ENCODE measurements at places on chromosomes 5 and 9.

DNA sequence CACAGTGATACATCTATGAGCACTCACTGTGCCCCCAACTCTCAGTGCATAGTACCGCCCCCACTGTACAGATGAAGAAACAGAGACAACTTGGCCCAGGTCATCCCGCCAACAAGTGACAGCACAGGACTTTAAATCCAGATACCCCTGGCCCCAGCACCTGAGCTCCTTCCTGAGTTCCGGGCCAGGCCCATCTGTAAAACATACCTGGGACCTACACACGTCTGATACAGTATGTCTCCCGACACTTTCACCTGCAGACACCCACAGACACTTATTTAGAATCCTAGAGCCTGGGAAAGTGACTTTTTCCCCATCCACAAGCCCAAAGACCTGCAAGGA, 60.8 kb upstream of the SLC25A51 start:
- DNase-seq, result no peak

DNA sequence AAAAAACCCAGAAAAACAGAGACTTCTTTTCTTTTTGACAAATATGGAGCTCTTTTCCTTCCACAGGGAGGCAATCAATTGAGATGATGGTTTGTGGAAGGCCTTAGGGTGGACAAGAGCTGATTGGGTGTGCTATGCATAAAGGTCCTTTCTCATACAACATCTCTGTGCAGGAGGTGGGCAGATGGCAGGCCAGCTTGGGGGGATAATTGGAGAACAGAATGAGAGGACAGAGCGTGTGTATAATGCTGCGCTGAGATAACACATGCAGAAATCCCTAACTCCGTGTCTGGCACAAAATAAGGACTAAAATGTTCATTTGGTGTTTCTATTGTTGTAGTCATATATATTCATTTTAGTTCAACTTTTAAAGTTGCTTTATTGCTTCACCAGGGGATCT, 159.0 kb upstream of the MEF2C start:
- DNase-seq, result no peak

DNA sequence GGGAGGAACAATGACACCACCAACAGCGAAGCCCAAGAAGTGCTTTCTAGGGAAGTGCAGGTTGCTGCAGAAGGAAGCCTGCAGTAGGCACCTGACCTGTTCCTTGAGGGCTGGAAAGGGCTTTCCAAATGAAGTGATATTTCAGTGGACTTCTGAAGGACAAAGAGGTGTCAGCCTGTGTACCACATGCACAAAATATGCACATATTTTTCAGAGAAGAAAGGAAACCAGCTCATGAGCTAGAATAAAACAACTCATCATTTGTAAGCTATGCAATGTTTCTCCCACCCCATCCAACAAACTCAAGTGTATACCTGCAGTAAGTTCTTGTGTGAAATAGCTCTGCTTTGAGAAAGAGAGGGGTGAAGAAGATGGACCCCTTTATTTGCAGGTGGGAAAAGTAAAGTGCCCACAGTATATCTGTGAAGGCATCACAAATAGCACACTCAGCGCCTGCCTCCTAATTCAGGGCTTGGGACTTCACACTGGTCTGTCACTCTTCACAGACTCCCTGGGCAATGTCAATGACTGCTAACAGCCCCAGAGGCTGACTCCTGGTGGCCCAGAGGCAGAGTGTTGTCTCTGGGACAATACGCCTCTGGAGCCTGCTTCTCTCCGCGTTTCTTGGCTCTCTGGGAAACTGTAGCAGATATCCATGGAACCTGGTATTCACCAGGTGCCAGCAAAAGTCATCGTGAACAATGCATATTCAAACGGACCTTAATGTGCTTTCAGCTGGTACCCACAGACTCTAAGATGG, 198.1 kb upstream of the EFNA5 start:
- DNase-seq, result no peak

DNA sequence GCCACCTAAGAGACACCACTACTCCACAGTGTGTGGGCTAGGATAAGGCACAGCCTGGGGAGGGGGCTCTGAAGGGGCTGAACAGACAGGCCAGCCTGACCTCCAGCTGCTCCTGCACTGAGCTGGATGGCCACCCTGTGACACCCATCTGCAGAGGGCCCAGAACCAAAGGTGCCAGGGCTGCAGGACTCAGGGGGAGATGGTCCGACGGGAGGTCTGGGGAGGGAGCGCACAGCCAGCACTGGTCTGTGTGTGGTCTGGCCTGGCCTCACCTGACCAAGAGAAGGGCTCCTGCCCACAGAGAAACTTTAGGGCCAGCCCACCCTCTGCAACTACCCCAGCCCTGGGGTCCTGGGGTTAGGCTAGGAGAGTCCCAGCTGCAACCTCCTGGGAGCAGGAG, 789 bp downstream of the LTC4S start:
- no peak for DNase-seq

- DNase-seq, result no peak
Measured at GRCh38 chr5:139162448-139162847, 35.7 kb downstream of the SIL1 start.

DNA sequence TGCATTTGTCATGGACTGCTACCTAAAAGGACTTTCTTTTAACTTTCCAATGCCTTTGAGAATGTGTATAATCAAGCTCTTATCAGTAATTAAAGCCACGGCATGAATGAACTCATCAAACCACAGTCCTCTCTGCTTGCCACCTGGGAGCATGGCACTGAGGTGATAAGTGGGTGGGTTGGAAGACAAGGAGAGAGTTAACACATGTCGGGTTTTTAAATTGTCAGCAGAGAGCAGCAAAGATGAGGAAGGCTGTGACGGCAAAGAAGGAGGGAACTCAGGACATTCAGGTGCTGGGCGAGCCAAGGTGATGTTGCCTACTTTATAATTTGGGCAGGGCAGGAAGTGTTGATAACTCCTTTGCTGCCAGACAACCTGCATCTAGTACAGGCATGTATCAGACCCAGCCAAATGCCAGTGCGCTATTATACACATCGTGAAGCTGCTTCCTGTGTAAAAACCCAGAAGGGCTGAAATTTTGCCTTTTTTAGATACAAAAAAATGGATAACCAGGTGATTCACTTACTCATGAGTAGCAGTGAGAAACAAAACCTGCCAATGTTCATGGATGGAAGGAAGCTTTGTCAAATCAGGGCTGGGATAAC, 269.1 kb downstream of the KIF4B start:
- DNase-seq, result no peak

DNA sequence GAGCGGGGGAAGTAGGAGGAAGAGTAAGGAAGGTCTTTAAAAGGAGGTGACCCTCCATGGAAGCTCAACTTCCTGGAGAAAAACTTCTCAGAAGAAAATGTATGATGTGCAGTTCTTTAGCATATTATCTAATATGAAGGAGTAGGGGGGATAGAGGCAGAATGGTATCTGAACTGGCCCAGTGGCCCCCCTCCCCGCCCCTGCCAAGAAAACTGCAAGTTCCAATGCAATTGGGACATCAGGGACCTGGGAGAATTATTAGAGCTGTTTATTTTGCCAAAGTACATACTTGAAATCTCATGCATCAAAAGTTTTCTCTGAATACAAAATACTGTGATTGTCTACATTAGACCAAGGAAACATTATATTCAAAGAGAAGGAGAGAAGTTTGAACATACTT, 40.6 kb upstream of the GAS1 start:
- DNase-seq, result no peak

DNA sequence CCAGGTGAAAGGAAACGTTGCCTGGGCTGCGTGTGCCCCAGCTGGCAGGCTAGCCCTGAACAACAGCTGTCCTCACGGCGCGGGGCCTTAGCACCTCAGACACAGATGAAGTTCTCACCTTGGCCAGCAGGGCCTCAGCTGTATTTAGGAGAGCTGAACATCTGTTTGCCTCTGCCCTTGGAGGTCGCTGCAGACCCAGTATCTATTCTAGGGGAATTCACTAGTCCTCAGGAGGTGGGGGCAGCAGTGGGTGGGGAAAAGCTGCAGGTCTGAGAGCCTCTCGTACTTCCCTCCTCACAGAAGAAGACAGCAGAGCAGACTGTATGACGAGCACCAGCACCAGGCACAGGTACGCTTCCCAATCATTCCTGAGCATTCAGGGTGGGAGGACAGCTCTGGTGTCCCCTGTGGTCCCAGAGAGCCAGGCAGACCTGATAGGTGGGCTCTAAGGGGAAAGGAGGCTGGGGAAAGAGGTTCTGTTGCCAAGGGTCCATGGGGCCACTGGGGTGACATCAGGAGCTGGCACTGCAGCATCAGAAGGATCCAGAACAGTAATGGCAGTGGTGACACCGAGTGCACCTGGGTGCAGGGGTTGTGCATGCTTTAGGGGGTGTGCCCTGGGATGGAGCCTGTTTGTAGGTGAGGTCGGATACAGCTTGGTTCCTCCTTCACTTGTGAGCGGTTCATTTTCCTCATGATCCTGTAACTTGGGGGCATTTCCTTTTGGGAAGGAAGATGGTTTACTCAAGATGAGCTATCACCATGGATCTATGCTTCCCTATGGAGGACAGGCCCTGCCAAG, 13.8 kb downstream of the CD74 start:
- no peak for DNase-seq

GRCh38 chr5:173664154-173664526, 47.7 kb upstream of the BOD1 start:
- no peak for DNase-seq

DNA sequence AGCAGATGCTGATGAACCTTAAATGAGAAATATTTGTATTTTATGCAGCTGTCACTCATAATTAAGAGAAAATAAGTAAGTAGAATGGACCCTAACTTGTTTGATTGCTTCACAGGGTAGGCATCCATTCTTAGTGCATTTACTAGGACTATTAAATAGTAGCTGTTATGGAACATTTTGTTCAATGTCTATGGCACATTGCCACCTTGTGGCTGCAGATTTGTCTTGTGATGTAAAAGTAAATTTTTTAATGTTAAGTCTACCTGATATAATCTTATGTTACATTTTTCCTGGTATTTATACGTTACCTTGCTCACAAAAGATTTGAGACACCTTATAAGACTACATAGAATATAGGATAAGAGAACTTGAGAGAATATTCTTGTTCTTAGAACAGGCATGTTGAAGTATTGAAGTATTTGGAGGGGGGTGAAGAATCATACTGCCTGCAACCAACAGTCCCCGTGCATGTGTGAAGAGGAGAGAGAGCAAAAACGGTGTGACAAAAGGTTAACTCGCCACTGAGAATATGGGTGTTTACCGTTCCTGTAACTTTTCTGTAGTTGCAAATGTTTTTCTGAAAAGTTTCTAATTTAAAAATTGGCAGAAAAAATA, 161.1 kb downstream of the MAST4 start:
- DNase-seq, result peak; percentile 66

GRCh38 chr5:8897316-8897715, 648.6 kb downstream of the SEMA5A start:
- no peak for DNase-seq

DNA sequence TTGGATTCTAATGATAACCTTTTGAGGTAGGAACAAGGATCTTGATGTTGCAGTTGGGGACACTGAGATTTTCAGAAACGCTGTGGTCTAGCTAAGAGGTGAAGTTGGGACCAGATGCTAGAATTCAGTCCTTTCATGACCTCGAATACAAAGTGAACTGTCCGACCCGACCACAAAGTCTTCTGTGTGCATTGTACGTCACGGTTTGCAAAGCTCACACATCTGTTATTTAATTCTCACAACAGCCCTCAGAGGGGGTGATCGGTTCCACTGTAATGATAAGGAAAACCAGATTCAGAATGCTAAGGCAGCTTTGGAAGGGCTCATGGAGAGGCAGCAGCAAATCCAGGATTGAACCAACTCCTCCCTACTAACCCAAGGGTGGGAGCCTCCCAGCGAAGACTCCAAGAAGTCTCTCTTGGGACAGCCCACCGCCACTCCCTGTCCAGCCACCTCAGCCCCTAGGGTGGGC, 16.6 kb upstream of the KIF12 start:
- DNase-seq, result no peak

DNA sequence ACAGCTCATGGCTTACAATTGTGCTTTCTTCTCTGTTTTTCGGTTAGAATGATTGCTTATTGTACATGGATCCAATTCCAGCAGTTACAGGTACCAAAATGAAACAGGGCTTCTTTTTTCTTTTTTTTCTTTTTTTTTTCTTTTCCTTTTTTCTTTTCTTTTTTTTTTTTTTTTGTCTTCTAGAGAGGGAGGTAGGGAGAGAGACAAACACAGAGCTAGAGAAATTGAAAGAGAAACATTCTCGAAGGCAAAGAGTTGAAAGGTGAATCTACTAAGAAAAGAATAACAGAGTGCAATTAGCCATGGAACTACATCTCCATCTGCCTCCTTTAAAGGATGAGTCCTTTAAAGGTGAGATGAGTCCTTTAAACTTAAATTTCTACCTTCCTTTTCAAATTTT, 1.0 kb upstream of the EDIL3 start:
- no peak for DNase-seq

GRCh38 chr5:125011014-125011413, 264.6 kb upstream of the ZNF608 start:
- DNase-seq, result no peak

- DNase-seq, result no peak
Measured at GRCh38 chr5:17989036-17989435, 354.8 kb downstream of the TAF11L14 start.

DNA sequence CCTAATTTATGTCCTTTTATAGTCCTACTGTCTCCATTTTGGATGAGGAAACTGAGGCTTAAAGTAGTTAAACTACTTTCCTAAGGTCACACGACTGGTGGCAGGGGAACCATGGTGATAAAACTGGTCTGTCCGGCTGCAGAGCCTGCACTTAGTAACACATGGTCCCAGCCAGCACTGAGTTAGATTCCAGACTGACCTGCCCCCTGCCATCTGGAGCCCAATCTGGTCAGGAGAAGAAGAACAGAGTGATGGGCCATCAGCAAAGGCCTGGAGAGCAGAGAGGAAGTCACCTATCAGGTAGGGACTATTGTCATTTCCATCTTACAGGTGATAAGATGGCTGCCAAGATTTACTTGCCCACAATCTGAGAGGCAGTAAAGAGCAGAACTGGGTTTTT, 86.6 kb upstream of the SLC25A48 start:
- no peak for DNase-seq
